KG1 (cell line): ENCODE measurements at places on chromosomes 12 and 14.

GRCh38 chr12:113103756-113104450, 31.7 kb downstream of the RASAL1 start:
- no peak for DNase-seq

DNA sequence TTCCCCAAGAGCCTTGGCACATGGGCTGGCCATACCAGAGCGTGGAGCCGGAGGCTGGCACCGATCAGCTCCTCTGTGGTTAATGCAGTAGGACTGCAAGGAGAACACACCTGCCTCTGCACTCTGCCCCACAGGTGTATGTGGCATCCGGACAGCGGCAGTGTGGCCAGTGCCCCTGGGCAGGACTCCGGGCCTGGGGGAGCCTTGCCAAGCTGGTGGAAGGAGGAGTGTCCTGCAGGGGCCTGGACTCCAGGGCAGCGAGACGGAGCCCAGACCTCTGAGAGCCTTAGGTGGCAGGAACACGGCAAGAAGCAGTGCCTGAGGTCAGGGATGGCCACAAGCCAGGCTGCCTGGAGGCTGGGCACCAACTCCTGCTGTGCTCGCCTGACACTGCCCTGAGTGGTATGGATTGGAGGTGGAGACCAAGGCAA, 5.3 kb upstream of the BEGAIN start:
- DNase-seq, result no peak

GRCh38 chr14:52251724-52252123, 15.8 kb upstream of the PTGDR start:
- DNase-seq, result no peak

- DNase-seq, result no peak
Observed at GRCh38 chr14:100605706-100606686, 18.8 kb upstream of the BEGAIN start.

GRCh38 chr12:93166541-93167307, 211.0 kb upstream of the NUDT4 start:
- no peak for DNase-seq

- DNase-seq, result peak; percentile 4
Observed at GRCh38 chr12:82326905-82327503, 31.2 kb downstream of the CCDC59 start.
